Pancreas (tissue), 10 donors: ENCODE measurements at places on chromosomes 6 and 20.

DNA sequence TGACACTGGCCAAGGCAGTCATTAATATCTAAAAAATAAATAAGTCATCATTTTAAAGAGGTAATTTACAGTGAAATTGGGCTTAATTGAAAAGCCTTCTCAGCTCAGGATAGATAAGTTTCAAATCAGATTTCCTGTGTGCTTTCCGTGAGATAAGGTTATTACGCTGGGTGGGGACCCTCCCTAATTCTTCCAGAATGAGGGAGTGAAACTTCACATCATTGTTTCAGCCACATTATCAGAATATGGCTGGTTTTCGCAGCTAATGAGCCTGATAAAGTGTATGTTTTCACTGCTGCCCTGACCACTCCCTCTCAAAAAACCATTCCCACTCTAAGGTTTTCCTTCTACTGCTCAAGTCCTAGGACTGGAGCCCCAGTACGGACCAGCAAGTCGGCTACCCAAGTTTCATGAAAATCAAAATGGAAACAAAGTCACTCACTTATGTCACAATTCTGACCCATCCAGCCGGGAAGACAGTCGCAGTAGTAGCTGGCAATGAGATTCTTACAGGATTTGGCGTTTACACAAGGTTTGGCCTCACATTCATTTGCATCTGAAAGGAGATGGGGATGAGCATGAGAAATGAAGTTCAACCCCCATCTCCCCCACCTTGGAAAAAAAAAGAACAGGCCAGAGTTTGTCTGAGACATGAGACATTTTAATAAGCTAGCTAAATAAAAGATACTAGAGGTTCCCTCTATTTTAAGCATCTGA, 24.6 kb downstream of the JAG1 start:
- DNase-seq, result no peak

DNA sequence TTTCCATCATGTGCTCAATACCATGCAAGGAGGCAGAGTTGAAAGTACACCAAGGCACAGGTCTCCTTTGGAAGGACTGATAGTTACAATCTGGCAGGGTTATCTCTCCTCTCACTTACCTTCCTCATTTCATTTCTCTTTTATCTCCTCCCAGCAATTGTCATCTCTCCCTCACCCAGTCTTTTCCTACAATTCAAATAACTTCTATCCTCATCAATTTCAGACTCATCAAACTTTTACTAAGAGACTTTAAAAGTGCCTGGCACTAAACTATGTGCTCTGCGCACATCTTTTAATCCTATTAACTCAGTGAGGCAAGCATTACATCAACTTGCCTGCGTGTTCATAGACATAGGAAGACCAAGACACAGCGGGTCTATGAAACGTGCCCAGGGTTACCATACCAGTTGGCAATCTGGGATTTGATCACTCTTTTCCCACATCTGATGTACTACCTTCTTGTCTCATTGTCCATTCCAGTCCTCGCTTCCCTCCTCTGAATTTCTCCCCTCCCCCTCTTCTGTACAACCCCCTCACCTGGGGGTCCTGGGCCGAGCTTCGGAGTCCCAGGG, 1.2 kb downstream of the VARS1 start:
- no peak for DNase-seq

DNA sequence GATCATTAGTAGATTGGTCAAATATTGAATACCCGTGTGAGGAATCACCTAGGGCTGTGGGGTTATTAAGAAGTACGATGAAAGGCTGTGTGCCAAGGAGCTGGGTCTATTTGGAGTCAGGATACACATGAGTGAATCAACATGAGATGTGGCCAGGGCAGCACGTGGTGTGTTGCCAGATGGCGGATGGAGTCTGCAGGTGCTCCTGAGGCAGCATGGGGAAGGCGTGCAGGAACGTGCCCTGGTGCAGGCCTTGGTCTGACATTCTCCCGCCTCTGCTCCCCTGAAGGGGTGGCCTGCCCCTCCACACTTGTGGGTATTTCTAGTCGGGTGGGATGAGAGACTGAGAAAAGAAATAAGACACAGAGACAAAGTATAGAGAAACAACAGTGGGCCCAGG, 39.0 kb upstream of the SLC22A1 start:
- no peak for DNase-seq

DNA sequence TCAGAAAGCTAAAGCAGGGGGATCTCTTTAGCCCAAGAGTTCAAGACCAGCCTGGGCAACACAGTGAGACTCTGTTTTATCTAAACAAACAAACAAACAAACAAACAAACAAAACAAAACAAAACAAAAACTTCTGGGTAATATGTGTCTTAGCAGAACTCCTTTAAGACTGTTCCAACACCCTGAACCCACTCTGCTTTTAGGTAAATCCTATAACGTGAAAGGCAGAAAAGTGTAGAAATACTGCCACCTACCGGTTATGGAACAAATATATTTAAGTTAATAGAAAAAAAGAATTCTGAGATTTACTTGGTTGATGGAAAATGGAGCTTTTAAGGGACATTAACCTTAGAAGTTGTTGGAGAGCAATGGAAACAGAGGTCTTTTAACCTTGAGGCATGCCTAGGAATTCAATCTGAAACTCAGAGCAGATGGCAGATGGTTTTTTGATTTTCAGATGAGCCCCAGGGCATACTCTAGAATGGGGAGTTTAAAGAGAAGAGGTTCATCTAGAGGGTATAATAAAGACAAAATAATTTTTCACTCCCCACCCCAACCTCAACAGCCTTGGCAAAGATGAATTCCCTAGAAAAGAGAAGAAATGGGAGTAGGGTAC, 38.5 kb downstream of the SOD2 start:
- no peak for DNase-seq

GRCh38 chr20:22836877-22837276, 198.2 kb upstream of the SSTR4 start:
- DNase-seq, result no peak

- DNase-seq, result no peak
Observed at GRCh38 chr6:39301606-39302005, 12.6 kb downstream of the KCNK17 start.

DNA sequence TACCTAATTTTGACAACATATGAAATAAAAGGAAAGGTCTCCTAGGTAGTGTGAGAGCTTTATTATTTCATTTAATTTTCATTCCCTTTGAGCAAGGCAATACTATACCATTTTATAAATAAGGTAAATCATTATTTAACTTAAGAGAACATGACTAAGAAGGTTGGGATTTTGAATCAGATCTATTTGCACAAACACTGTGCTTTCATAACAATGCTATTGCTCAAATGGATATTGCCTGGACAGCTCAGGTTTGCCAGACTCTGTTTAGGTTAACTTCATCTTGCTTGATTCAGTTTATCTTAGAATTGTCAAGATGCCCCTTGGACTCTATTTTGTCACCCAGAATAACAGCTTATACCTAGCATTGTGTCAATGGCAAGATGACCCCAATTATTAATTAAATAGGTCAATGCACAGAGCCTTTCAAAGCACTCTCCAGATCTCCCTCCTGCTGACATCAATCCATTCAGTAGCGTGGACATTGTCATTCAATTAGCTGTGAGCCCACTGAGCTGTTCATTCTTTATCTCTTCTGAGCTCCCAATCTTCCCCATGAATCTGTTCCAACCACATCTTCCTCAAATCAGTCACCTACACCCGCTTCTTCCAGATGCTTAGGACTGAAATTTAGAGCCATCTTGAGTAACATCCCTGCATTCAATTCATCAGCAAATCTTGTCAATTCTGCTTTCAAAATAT, 42.1 kb upstream of the TMEM30A start:
- DNase-seq, result no peak

DNA sequence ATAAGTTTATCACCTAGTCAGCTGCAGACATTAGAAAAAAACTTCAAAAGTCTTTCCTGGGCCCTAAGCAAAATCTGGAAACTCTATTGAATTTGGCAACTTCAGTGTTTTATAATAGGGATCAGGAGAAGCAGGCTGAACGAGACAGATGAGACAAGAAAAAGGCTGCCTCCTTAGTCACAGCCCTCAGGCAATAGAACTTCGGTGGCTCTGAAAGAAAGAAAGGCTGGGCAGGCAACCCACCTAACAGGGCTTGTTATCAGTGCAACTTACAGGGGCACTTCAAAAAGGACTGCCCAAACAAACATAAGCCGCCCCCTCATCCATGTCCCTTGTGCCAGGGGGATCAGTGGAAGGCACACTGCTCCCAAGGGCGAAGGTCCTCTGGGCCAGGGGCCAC, 657.9 kb upstream of the HS3ST5 start:
- no peak for DNase-seq

DNA sequence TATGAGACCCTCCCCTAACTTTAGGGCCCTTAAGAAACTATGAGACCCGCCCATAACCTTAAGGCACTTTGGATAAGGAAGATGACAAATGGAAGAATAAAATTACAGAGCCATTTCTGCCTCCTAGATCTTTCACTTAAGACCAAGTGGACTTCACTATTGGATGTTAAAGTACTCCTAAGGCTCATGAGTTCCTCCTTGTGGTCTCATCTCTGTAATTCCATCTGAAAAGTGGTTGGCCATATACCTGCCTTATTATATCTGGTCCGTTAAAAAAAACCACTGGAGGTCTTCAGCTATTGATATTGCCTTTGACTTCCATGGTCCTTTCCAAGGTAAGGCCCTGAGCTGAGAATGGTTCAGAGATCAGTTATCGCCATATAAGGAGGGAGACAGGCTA, 310.3 kb downstream of the EYA4 start:
- DNase-seq, result no peak
